ENCODE measurements at places on chromosomes 6 and 20.

DNA sequence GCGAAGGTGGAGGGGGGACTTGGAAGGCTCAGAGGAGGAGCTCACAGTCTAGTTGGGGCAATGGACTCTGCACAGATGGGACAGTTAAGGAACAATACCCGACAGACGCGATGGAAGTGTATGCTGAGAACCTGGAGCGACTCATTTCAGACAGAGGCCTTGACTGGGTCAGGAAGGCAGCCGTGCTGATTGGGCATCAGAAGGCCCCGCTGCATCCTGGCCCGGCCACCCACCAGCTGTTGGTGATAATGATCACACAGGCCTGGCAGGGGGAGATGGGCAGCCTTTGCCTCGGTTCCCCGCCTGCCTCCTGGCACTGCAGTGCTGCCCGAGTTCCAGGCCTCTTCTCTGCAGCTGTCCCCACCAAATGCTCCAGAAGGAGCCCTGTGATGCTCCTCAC is 62.4 kb downstream of the MDGA1 start:
- DNase-seq, result no peak

- no peak for DNase-seq
These were observed 44.1 kb downstream of the GJA1 start for GRCh38 chr6:121479486-121480098.

DNA sequence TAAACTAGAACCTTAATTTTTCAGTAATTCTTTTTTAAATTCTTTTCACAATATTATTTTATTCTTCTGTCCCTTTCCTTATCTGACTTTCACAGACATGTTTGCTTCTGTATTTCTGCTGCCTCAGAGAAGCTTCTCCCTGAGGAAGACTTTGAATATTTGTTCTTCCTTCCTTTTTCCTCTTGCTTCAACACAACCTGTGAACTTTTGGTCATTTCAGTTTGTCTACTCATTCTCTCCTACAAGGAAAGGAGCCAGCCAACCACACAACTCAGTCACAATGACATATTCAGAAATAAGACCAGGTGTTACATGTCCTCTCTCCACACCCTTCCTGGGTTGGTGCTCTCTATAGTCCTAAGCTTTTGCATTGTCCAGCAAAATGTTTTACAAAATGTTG is 310.4 kb downstream of the TFAP2B start:
- DNase-seq, result no peak

GRCh38 chr6:49606721-49607390 is 29.8 kb downstream of the RHAG start:
- no peak for DNase-seq
